ENCODE measurements at places on chromosomes 1 and 21.

DNA sequence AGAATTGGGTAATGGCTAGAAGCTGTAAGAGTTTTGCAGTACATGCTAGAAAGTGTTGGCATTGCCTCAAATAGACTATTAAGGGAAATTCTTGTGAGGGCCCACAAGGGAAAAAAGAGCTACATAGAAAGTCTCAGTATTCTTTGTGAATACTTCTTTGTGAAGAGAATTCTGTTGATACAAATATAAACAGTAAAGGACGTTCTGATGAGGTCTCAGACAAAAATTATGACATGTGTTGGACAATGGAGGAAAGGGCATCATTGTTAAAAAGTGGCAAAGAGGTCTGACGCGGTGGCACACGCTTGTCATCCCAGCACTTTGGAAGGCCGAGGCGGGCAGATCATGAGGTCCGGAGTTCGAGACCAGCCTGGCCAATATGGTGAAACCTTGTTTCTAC is 458.9 kb downstream of the NCAM2 start:
- DNase-seq, result no peak

- no peak for DNase-seq
Measured at GRCh38 chr1:118744420-118744819, 243.7 kb downstream of the TBX15 start.

GRCh38 chr1:222288053-222288452 is 259.9 kb downstream of the HHIPL2 start:
- DNase-seq, result no peak

DNA sequence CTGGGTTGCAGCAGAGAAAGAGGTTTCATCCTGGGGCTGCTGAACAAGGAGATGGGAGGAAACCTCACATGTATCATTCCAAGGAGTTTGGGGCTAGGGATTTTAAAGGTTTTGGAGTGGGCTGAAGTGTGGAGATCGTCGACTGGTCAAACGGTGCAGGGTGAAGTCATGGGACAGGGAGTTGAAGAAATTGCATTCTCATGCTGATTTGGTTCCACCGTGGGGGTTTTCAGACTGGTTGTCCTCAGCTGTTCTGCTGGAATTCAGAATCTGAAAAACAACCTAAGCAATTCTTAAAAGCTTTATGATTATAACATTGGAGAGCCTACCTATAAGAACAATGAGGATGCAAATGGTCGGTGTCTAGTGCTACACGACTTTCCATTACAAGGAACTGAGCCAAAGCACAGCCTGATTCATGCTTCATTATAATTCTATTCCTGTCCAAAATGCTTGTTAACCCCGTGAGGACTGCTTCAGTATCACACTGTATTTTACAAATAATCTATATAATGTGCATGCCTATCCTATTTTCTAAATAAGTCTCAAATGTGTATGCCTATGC is 242.7 kb downstream of the TM2D1 start:
- DNase-seq, result no peak

DNA sequence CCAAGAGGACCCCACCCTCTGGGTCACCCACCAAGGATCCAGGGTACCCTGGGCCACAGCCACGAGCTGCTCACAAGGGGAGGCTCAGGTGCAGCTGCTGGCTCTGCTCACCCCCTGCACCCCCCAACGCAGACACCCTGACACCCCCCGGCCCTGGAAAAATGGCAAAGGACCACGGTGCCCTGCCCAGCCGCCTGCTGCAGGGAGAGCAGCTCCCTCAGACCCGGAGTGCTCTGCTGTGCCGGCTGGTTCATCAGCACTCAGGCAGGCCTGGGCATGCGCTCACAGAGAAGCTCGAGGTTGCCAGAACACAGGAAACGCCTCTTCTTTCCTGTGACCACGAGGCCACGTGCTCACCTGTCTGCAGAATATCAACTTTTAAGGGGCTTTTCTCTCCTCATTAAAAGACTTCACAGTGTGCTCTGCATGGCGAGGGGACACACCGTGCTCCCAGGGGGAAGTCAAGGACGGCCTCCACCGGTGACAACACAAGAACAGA is 4.3 kb upstream of the C1QTNF12 start:
- DNase-seq, result peak; percentile 59

DNA sequence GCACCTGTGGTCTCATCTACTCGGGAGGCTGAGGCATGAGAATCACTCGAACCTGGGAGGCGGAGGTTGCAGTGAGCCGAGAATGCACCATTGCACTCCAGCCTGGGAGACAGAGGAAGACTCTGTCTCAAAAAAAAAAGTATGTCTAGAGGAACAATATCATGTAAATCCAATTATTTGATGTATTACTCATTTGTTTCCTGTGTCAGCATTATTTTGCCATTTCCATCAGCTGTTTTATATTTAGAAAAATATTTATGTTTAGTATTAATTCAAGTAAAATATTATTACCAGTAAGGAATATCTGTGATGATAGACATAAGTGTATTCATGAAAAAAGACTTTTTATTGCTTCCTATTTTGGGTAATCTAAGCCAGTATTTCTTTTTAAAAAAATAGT is 13.0 kb downstream of the TDRKH start:
- DNase-seq, result no peak

GRCh38 chr1:244709076-244709475 is 56.1 kb downstream of the DESI2 start:
- DNase-seq, result no peak
